ENCODE measurements at places on chromosomes 2 and 18.

- DNase-seq, result no peak
Observed at GRCh38 chr2:56580242-56580641, 396.5 kb downstream of the CCDC85A start.

DNA sequence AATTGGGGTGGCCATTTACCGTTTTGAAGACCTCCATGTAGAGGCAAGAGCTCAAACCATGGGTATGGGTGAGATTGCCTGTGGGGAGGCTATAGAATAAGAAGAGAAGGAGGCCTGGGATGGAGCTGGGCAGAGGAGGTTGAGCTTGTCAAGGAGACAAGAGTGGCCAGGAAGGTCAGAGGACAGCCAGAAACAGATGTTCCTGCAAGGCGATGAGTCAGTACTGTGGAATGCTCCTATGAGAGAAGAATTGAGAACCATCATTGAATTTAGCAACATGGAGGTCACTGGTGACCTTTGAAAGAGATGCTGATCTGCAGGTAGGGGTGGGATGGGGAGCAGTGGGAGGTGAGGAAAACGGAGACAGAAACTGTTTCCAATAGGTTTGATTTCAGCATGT, 3.5 kb downstream of the ACSL3 start:
- no peak for DNase-seq

DNA sequence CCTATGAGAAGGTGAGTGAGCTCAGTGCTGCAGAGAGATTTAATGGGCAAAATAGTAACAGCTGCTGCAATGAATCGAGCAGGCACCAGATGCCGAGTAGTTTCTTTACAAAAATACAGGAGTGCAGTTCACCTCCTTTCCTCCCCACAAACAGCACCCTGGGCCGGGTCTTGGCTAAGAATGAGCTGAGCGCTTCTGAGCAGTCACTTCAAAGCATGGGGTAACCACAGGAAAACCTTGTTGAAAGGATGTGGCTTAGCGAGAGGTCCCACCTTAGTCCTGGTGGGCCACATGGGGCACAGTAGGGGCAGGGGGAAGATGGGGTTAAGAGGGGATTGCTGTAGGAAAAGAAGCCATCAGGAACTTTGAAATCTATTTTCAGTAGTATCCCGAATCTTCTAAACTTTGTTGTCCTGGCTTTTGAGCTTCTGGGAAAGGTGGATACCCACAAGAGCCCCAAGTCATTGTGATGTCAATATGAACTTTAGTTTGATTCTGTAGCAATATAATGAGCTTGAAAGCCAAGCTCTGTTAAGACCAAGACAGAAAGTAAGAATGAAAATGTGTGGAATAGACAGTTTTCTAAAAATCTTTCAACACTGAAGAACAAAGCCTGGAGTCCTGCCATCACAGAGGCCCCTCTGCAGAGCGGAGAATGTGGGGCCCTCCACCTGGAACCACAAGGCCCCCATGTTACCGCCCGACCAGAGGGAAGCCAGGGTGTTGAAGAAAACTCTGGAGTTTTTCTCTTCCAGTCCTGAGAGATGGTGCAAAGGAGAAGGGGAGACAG, 101.0 kb upstream of the ZNF236 start:
- no peak for DNase-seq

- no peak for DNase-seq
Observed at GRCh38 chr2:238808761-238809160, 39.1 kb upstream of the TWIST2 start.
